Activated naive CD4-positive, alpha-beta T cell (primary cell): ENCODE measurements at places on chromosomes 4 and X.

- no peak for DNase-seq
These were observed 2.2 kb upstream of the MID2 start for GRCh38 chrX:107823456-107823855.

DNA sequence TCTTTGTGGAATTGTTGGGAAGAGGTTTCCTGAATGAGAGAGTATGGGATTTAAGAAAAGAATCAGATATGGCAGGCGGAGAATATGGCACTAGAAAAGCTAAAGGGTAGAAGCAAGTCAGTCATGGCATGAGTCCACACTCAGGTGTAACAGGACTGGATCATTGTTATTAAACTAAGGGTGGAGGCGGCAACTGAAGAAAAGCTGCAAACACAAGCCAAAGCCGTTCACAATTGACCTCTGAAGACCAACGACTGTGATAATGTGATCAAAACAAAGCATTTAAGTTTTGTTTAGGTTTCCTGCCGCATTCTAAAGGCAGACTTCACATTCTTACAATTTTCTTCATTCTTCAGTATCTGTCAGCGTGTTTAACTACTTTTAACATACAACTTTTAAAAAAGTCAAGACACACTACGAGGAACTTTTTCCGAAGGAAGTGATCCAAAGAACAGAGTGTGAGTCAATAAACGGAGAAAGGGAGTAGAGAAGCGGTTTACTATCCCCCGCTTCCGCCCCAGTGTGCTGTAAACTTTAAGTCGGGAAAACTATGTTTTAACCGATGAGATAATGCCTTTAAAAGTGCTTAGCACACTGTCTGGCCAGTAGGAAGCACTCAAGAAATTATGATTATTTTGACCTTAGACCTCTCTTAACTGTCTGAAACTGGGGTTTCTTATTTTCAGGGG, 909 bp upstream of the SLAIN2 start:
- no peak for DNase-seq

- no peak for DNase-seq
These were observed 47.9 kb upstream of the GPR78 start for GRCh38 chr4:8532245-8532781.

DNA sequence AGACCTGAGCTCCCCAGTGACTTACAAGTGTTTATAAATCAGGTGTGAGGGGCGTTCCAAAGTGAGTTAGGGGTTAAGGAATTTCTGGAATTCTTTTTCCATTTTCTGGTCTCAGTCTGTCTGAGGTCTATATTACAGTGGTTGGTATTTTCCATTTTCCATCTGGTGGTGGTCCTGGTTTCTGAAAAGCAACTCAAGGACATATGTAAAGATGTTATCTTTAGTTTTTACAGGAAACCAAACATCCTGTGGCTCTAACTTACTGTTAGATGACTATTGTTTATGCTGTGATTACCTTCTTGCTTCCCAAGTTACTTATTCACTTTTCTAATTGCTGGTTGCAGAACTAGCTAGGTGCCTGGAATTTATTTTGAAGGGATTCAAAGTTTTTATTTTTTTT, 53.5 kb upstream of the IL21 start:
- no peak for DNase-seq

GRCh38 chrX:154824638-154825037, 9.8 kb downstream of the SMIM9 start:
- DNase-seq: no peak

DNA sequence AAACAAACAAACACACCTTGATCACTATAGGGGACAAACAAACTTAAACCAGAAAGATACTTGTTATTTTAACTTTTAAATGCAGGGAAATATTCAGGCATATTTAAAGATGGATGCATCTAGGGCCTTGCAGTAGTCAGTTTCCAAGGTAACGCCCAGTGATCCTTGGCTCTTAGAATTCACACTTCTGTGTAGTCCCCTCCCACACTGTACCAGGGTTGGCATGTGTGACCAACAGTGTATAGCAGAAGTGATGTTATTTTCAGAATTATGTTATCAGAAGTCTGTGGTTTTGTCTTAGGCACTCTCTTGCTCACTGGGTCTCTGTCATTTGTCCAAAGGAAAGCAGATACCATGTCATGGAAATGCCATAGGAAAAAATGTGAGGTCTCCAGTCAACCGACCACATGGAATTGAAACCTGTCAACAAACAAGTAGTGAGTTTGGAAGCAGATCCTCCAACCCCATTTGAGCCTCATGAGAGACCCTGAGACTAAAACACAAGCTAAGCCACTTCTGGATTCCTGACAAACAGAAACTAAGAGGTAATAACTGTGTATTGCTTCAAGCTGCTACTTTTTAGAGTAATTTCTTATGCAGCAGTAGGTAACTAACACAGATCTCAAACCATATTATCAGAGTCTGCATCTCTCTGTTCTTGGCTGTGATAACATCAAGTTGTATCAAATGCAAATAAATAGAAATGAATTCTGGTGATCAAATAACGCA, 670.3 kb downstream of the KCTD8 start:
- DNase-seq: no peak

DNA sequence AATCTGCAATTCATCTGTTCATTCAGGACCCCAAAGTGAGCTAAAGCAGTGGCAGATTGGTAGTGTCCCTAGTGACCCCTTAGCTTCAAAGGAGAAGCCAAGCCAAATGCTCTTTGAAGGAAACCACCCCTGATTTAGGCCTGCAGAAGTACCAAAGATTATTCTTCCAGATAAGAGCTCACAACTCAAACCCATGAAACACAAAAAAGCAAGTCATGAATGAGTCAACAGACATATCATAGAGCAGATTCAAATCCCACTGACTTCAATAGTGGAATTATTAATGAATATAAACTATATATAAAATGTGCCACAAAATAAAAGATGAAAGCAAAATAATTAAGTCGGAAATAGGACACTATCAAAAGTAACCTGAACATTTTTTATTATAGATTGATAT, 197.6 kb downstream of the SCFD2 start:
- no peak for DNase-seq

DNA sequence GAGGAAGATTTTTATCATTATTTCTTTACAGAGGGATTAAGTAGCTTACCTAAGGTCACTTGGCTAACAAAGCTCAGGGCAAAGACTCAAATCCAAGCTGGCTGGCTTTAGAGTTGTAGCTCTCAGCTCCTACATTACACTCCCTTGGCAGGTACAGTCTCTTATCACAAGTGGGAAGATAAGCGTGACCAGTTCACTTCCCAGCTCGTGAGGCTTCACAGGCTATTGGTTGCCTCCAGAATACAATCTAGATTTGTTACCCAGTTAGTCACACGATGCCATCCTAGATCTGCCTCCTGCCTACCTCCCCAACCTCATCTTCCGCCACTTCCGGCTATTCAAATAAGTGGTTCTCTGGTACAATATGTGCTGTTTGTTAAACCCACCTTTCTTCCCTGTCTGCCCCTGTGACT, 3.7 kb downstream of the MMRN1 start:
- no peak for DNase-seq

GRCh38 chrX:154384284-154384892, 5.3 kb downstream of the EMD start:
- no peak for DNase-seq

DNA sequence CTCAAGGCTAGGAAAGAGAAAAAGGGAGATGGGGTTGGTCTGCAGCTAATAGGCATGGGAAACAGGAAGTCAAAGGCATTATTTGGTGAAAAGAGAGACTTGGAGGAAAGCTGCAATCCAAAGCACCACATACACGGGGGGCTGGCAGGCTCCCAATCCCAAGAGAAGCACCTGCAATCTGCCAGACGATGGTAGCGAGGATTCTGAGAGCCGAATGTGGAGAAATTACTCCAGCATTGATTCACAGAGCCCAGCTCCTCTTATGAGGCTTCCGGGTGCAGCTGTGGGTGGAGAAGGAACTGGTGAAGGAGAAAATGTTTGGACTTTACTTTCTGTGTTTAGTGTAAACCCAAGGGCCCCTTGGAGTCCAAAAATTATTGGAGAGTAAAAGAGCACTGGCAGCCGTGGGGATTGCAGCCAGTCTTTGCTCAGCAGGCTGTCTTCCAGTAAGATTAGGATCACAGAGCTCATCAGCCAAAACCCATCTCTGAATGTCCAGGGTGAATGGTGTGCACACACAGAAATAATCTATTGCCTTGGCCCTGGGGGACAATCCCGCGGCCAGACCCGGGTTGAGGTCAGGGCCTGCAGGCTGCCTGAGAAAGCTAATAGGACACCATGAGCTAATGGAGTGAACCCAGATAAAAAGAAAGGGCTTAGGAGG, 197.6 kb downstream of the KIT start:
- DNase-seq: no peak

DNA sequence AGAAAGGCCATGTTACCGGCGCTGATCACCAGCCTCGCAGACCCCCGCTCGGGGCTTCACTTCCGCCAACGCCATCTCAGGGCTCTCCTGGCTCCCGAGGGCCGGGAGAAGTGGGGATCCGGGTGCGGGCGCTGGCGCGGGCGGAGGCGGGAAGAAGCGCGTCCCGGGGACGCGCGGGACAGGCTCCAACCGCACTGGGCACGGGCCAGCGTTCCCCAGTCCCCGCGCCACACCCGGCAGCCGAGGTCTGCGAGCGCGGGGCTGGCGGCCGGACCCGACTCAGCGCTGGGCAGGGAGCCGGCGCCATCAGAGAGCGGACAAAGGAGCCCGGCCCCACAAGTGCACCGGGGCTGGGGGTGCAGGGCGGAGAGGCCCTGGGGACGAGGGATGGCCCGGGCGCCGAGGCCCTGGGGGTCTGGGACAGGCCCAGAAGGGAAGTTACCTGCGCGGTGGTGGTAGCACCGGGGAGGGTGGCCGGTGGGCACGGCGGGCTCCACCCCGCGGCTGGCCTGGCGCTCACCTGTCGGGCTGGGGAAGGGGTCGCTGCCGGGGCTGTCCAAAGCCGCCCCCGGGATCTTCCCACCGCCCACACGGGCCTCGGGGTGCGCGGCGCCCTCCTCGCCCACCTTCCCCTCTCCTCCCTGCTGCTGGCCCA, 449 bp downstream of the CTPS2 start:
- no peak for DNase-seq

- no peak for DNase-seq
These were observed 320.4 kb upstream of the SLC7A11 start for GRCh38 chr4:138562544-138562991.

DNA sequence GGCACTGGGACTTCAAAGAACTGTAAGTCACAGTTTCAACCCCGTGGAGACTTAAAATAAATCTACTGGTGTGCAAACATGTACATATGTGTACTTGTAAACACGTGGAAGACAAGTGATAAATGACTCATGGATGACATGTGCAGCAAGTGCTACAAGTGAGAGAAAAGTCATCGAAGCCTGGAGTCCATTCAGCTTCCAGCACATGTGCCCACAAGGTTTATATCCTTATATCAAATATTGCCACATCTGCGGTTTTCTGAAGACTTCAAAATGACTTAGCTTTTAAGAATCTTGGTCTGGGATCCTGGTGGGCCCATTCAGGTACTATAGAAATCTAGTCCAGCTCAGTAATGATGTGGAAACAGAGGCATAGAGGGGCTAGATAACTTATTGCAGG, 33.0 kb upstream of the TTC29 start:
- DNase-seq: no peak

GRCh38 chr4:6087669-6088341, 69.6 kb upstream of the C4orf50 start:
- DNase-seq: no peak

DNA sequence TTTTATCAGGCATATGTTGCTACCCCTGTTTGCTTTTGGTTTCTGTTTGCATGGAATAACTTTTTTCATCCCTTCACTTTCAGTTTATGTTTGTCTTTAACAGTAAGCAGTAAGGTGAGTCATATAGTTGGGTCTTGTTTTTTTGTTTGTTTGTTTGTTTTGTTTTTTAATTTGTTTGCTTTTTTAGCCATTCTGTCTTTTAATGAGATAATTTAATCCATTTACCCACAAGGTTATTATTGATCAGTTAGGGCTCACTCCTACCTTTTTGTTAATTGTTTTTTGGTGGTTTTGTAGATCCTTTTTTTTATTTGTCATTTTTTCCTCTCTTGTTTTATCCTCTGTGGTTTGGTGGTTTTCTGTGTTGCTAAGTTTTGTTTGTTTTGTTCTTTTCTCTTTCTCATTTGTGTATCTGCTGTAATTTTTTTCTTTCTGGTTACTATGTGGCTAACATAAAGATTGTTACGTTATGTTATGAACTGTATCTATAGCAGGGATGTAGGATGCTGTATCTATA, 379.5 kb upstream of the MAD2L1 start:
- DNase-seq: no peak

GRCh38 chr4:76326515-76326914, 20.0 kb downstream of the STBD1 start:
- no peak for DNase-seq

DNA sequence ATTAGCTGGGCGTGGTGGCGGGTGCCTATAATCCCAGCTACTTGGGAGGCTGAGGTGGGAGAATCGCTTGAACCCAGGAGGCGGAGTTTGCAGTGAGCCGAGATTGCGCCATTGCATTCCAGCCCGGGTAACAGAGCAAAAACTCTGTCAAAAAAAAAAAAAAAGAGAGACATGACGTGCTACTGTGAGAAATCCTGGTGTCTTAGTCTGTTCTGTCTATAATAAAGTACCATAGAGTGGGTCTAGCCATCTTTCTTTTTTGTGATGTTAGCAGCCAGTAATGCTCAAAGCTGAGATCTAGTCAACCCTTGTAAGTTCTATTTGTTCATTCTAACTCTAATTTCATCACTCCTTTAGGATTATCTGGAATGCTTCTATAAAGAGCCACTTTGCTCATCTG, 38.9 kb downstream of the CLDN34 start:
- DNase-seq: no peak

DNA sequence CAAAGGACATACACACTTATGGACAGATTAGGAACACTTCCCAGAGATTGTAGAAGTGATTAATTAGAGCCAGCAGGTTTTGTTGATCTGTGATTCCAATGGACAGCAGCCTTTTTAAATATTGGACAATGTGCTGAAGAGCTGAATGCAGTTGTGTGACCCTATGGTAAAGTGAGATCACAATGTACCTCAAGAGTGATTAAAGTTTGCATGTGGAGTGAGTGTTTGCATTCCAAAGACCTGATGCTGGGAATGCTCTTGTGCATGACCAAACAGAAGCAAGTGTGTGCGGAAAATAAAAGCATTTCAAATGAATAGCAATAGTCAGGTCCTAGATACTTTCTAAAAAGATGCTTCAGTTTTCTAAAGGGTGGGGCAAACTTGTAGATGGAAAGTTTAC, 154.1 kb downstream of the BANK1 start:
- no peak for DNase-seq

DNA sequence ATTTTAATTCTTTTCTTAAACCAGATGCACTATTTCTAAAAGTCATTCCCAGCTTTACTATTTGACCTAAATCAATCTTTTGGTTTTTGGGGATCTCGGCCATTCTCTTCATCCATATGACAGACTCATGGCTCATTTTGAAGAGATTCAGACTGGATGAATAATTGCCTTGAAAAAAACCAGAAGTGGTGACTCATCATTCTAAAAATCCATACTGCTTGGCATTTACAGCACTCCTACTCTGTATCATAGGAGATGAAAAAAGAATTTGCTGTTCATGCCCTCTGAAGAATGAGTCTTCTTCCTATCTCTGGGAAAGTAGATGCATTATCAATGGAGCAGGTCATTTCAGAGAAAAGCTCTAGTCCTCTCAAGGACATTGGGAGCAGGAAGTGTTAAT, 220.5 kb upstream of the RPS6KA3 start:
- DNase-seq: no peak

- DNase-seq: no peak
These were observed 22.8 kb downstream of the GPAT3 start for GRCh38 chr4:83558680-83559079.

- no peak for DNase-seq
These were observed 713.6 kb downstream of the CCSER1 start for GRCh38 chr4:90840828-90841227.
